Activated CD4-positive, CD25-positive, alpha-beta regulatory T cell treated with anti-CD3 and anti-CD28 coated beads, Interleukin-2, amount 50 U/mL, for 72 hours (primary cell): ENCODE measurements at places on chromosomes 4 and X.

GRCh38 chrX:50813843-50814661, at the start of gene SHROOM4:
SHROOM4 (minus strand) TSS chrX:50814194; CDS start chrX:50814018, 176 bp downstream.
- no peak for DNase-seq

GRCh38 chrX:5936438-5936837, 292.2 kb downstream of the NLGN4X start:
- DNase-seq: no peak

DNA sequence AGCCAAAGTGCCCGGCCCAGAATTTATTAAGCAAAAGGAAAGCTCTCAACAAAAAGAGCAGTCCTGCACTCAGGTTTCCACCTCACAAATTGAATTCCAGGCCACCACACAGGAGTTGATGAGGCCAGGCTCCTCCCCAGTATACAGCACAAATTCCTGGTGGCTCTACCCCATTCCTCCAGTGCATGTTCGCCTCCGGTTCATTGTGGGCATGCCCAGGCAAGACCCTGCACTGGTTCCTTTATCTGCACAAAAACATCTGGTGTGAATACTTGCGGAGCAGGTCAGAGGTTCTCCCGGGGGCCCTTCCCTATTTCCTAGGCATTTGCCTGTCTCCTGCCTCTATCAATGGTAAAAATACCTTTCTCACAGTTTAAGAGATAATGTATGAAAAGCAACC, 195.2 kb upstream of the ANXA10 start:
- no peak for DNase-seq

GRCh38 chrX:20437683-20438082, 171.0 kb upstream of the RPS6KA3 start:
- no peak for DNase-seq

DNA sequence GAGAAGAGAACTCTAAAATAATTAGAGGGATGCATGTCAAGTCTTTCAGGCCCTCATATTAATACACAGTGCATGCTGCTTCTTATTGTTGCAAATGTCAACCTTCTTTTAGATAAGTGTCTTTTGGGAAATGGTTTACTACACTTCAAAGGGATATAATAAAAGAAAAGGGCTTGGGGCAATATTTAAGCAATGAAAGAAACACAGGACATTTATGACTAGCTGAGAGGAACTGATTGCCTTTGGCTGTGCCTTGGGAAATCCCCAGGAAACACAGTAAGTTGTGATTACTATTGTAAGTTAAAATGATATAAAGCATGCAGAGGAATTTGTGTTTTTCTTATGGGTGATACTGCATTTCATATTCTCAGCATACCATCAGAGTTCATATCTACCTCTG, 1036.2 kb upstream of the GRID2 start:
- no peak for DNase-seq

DNA sequence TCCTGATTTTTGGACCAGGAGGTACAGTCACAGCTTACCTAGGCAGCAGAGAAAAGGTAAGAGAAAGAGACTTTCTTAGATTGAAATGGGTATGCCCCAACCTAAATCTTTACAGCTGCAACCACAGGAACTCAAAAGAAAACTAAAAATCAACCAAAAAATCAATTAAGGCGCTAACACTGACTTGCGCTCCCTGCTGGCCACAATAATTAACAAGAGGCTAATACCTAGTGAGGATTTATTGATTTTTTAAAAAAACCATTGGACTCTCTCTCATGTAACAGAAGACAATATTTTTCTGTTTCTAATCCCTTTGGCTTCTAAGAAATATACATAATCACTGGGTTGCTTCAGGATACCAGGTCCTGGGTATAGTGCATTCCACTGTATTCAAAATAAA, 153.9 kb upstream of the TENM3 start:
- DNase-seq: no peak

DNA sequence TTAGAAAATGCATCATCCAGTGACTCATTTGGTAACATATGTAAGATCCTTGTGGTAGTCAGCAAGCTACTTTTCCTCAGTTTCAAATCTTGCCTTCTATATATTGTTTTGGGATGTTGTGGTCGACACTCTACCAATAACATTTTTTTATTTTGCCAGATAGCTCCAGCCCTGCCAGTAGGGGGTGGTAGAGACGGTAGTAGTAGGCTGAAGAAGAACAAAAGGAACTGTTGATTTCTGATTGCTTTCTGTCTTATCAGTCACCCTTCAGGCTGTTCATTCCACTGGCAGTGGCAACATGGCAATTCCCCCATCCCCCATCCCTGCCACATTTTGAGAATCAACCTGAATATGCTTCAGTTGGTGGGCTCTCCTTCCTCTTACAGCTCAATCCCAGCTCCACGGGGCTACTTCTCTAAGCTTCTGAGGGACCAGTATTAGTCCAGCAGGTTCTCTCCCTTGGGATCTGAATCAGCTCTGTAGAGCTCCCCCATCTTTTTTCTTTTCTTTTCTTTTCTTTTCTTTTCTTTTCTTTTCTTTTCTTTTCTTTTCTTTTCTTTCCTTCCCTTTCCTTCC, 171.5 kb upstream of the VEGFC start:
- no peak for DNase-seq

- DNase-seq: no peak
Observed at GRCh38 chrX:48711929-48712505, 15.5 kb downstream of the SUV39H1 start.

DNA sequence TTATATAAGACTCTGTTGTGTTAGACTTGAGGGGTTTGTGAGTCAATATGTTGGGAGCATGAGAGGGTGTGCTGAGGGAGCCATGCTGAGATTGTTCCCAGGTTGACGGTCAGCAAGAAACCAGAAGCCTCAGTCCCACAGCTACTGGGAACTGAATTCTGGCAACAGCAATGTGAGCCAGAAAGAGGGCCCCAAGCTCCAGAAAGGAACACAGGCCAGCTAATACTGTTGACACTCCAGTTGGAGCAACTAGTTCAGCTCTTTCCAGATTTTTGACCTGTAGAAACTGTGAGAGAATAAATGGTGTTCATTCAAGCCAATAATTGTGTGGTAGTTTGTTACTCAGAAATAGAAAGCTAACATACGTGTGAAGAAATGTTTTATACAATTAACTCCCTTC, 17.1 kb downstream of the ADH1A start:
- DNase-seq: no peak

- no peak for DNase-seq
Observed at GRCh38 chr4:177737387-177737940, 295.2 kb upstream of the AGA start.
